Left hindlimb (tissue), 1 donor: ENCODE measurements at places on chromosomes 16 and 17.

GRCh38 chr16:3587547-3588110 is 10.4 kb upstream of the NLRC3 start:
- no peak for DNase-seq

GRCh38 chr17:21397341-21398190 is 21.4 kb downstream of the KCNJ12 start:
- no peak for DNase-seq

- DNase-seq = no peak
Measured at GRCh38 chr17:73365301-73365874, 53.6 kb upstream of the CDC42EP4 start.

DNA sequence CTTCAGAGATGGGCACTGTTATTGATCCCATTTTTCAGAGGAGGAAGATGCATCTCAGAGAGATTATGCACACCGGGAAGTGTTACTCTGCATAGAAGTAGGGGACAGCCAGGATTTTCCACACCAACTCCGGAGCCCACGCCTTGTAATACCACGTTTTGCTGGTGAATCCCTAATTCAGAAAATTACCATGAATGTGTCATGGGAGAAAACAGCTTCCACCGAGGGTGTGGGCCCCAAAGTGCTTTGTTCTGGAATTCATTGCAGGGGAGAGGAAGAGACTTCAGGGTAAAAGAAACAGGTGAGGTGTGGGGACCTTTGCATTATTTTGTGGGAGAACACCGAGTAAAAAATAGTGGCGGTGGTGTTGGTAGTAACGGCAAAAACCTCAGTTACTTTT is 1051.4 kb upstream of the RBFOX1 start:
- no peak for DNase-seq

DNA sequence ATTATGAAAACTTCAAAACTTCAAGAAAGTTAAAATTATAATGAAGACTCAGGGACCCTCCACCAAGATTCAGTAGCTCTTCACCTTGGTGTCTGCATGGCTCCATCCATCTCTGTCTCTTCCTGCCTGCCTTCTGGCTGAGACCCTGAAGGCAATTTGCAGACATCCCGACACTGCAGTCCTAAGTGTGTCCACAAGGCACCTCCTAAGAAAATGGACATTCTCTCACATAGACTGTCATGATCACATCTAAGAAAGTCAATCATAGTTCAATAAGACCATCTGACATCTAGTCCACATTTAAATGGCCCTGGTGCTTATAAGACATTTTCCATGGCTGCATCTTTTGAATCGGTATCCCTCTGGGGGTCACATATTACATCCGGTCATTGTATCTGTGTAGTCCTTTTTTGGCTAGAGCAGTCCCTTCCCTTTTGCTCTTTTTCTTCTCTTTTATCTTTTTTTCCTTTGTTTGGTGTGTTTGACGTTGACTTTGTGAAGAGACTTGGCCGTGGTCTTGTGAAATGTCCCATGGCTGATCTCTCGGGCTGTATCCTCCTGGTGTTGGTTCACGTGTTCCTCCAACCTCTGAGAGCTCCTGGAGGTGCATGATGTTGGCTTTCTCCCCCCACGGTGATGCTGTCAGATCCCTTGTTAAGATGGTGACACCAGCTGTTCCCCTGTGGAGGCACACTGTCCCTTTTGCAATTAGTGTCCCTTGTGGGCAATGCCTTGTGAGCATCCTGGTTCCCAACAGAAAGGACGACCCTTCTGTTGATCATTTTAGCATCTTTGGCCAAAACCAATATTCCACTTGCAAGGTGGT is 5.0 kb upstream of the TNFRSF13B start:
- DNase-seq = no peak

DNA sequence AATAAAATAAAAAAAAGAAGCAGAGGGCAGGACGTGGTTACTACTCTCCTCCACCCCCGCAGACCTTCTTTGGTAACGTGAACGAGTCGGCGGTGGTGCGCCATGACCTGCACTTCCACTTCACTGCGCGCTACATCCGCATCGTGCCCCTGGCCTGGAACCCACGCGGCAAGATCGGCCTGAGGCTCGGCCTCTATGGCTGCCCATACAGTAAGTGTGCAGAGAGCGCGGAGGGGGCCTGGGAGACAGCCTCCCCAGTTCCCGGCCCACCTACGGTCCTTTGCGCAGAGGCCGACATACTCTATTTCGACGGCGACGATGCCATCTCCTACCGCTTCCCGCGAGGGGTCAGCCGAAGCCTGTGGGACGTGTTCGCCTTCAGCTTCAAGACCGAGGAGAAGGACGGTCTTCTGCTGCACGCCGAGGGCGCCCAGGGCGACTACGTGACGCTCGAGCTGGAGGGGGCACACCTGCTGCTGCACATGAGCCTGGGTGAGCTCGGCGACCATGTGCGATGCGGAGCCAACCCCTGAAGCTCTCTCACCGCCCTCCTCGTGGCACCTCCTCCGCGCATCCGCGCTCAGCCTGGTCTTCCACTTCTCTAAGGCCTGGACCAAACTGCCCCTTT is 2.7 kb downstream of the CNTNAP1 start:
- no peak for DNase-seq

DNA sequence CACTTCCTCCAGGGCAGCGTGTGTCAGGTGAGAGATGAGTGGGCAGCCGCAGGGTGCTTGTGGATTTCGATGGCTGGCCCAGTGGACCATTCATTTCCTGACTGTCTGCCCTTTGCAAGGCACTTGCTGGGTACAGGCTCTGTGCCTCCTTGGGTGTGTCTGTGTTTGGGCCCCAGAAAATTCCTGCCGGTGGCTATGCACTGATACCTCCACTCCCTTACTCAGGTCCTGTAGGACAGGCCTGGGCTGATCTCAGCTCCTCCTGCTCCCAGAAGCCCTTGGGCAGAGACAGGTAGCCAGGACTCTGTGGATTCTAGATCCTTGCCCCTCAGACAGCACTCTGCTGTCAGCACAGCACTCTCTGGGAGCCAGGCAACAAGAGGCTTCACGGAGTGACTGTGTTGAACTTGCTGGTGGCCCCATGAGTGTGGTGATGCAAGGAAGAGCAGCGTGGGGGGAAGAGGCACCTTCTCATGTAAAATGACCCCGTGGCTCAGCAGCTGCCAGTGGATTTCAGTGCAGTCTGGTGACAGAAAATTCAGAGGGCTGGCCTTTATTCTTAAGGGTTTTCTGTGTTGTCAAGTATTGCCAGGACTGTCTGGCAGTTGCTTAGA is 29.0 kb downstream of the PGS1 start:
- no peak for DNase-seq

GRCh38 chr16:55294931-55295342 is 29.1 kb upstream of the IRX6 start:
- DNase-seq = no peak

DNA sequence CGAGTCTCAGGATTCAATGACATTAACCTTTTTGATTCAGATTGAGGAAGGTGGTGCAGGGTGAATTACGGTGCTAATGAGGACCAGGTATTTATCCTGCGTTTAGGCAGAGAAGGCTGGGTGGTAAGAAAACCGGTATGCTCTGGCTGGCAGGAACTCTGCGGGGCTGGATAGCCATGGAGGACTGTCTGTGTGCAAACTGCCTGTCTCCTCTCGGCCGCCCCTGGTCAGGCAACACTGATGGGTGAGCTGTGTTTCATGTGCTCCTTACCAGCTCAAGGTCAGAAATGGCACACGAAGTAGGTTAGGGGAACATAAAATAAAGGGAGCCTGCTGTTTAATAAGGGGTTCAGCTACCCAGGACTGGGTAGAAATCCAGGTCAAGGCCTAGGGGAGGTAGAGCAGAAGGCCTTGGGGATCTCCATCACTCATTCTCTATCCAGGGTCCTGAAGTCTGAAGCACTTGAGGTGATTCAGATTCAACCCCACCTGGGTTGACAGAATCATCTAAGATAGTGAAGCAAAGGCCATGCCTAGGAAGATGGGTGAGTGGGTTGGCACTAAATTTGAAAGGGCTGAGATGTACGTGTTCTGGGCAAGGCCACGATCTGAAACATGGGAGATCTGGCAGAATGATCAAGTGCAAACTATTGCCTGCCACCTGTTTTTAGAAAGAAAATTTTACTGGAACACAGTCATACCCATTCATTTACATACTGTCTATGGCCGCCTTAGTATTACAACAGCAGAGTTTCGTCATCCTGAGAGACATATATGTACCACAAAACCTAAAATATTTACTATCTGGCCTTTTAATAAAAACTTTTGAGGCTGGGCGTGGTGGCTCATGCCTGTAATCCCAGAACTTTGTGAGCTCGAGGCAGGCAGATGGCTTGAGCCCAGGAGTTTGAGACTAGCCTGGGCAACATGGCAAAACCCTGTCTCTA is 292.5 kb downstream of the XYLT1 start:
- DNase-seq = no peak

GRCh38 chr17:68612209-68612922 is 11.2 kb upstream of the FAM20A start:
- DNase-seq = no peak

- DNase-seq = no peak
Measured at GRCh38 chr17:2721603-2722002, 10.0 kb upstream of the CLUH start.

DNA sequence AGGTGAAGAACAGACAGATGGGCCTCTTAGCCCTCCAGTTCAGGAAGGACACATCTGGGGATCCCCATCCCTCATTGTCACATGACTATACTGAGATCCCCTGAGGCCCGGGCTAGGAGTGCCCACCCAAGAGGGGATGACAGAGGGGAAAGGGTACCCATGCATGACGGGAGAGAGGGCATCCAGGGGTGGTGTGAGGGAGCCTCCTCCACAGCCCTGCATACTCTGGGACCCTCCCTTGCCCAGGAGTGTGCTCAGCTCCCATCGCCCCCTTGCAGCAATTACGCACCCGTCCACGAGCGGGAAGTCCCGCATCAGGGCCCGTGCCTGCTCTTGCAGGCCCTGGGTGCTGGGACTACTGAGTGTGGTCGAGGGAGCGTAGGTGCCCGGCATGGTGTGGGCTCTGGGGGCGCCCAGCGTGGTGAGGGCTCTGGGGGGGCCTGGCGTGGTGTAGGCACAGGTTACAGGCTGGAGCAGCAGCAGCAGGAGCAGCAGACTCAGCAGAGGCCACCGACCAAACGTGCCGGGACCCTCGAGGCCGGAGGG is 6.5 kb downstream of the DPEP2 start:
- peak; percentile 13 for DNase-seq

GRCh38 chr17:38357486-38358123 is 6.0 kb downstream of the SOCS7 start:
- DNase-seq = peak; percentile 67

DNA sequence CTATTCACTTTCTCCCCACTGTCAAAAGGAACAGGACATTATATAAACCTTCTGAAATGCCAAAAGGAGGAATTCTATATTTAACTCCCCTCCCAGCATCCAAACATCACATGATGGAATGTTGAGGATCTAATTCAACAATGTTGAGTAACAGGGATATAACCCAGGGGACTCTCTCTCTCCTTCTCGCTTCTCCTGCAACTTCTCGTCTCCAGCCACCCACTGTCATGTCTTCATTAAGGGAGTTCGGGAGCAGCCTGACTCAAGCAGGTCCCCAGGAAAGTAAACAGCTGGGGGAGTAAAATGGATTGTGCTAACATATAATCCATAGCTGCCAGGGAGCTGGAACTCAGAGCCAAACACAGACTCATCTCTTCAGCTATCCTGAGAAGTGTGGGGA is 51.7 kb downstream of the GRIN2A start:
- DNase-seq = no peak

GRCh38 chr17:45437465-45438283 is 5.0 kb upstream of the ARHGAP27 start:
- no peak for DNase-seq

- no peak for DNase-seq
Measured at GRCh38 chr17:80930335-80931279, 61.0 kb upstream of the CHMP6 start.

GRCh38 chr16:89458551-89458950 is 31.8 kb downstream of the ANKRD11 start:
- DNase-seq = no peak

GRCh38 chr17:76474894-76475293 is 7.5 kb downstream of the AANAT start:
- DNase-seq = no peak

DNA sequence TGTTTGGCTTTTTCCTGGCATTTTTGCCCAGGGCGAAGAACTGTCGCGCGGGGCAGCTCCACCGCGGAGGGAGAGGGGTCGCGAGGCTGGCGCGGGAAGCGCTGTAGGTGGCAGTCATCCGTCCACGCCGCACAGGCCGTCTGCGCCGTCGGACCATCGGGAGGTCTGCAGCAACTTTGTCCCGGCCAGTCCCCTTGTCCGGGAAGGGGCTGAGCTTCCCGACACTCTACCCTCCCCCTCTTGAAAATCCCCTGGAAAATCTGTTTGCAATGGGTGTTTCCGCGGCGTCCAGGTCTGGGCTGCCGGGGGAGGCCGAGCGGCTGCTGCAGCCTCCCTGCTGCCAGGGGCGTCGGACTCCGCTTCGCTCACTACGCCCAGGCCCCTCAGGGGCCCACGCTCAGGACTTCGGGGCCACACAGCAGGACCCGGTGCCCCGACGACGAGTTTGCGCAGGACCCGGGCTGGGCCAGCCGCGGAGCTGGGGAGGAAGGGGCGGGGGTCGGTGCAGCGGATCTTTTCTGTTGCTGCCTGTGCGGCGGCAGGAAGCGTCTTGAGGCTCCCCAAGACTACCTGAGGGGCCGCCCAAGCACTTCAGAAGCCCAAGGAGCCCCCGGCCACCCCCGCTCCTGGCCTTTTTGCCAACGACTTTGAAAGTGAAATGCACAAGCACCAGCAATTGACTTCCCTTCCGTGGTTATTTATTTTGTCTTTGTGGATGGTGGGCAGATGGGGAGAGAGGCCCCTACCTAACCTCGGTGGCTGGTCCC is 2.3 kb upstream of the CBX4 start:
- DNase-seq = no peak

- no peak for DNase-seq
Measured at GRCh38 chr16:79370736-79371135, 229.8 kb downstream of the MAF start.

- DNase-seq = no peak
Measured at GRCh38 chr17:68578236-68578635, 22.9 kb downstream of the FAM20A start.
